Natural killer cell treated with Interleukin-12 subunit alpha and Interleukin-12 subunit beta and Interleukin-15 and Interleukin-18, amount 100 ng/mL, for 72 hours (primary cell): ENCODE measurements at places on chromosomes 6 and 20.

DNA sequence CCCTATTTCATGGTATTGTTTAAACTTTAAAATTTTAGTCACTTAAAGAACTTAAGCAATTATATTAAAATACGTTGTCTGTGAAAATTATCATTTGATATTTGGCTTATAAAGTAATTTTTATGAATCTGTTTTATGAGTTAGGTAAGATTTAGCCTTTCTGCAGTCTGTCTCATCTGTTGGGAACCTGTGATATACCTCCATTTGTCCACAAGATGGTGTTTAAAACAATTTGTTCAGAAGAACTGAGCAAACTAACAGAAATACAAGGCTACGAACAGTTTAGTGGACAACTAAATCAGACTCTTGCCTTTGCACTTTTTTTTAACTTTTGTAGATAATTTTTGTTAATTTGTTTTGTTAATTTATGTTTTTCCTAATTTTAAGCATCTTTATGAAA, 92.4 kb downstream of the COL9A1 start:
- DNase-seq = no peak

GRCh38 chr6:26568601-26569432, 27.9 kb upstream of the ABT1 start:
- DNase-seq = peak; percentile 93

- no peak for DNase-seq
These were observed 6.8 kb upstream of the FASTKD5 start for GRCh38 chr20:3166338-3166912.

GRCh38 chr6:25392372-25392771, 113.2 kb downstream of the CARMIL1 start:
- no peak for DNase-seq

DNA sequence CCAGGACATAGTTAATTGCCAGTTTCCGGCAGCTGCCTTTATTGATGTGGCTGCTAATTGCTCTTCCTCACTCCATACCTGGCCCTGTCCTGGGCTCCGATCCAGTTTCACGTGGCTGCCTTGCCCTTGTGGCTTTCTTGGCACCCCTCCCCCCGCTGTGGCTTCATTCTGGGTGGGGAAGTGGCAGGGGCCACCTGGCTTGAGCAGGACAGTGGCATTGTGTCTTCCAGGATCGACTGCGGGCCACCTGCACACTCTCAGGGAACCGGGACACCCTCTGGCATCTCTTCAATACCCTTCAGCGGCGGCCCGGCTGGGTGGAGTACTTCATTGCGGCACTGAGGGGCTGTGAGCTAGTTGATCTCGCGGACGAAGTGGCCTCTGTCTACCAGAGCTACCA, 10.8 kb downstream of the MAVS start:
- no peak for DNase-seq

GRCh38 chr6:2215342-2215741, 30.1 kb downstream of the GMDS start:
- no peak for DNase-seq

DNA sequence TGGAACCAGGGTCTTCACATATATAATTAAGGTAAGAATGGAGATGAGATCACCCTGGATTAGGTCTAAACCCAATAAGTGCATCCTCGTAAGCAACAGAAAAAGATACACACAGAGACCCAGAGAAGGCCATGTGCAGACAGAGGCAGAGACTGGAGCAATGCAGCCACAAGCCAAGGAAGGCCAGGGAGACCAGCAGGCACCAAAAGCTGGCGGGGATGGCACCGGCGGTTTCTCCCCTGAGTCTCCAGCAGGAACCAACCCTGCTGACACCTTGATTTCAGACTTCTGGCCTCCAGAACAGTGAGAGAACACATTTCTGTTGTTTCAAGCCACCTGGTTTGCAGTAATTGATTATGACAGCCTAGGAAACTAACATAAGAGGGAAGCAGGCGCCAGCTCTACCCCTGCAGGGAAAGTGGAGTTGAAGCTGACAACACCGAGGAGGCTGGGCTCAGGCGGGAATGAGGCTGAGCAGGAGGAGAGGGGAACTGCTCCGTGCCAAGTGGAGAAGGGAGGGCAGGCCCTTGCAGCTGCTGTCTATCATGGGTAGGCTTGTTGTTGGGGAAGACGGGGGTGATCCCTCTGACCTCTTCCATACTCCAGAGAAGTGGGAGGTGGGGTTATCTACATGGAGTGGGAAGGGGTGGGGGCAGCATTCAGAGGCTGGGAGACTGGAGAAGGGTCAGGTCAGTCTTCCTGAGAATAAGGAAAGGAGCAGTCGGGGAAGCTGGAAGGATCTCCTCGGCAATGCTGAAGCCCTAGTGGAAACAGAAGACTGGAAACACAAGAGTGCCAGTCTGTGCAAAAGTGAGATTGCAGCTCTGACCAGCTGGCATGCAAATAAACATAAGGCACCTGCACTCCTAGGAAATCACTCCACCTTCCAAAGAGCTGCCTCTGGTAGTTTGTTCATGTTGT, 72.7 kb downstream of the NFATC2 start:
- no peak for DNase-seq

DNA sequence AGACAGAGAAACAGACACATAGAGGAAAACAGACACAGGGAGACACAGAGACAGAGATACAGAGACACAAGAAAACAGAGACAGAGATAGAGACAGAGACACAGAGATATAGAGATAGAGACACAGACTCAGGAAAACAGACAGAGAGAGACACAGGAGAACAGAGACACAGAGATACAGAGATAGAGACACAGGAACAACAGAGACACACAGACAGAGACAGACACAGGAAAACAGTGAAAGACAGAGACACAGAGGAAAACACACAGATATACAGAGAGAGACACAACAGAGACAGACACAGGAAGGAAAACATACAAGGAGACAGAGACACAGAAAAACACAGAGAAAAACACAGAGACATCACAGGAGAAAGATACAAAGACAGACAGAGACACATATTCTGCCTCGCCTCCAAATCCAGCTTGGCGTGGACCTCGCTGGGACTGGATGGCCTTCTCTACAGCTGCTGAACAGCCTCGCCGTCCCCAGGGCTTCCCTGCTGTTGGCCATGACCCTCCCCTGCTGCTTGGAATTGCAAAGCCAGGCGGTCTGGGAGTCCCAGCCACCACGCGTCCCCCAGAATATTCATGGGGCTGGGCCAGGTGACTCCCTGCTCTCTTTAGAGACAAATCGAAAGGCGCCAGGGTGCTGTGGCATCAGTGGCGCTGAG, 36.8 kb downstream of the NTSR1 start:
- no peak for DNase-seq

- DNase-seq = no peak
These were observed 275.6 kb downstream of the BTBD9 start for GRCh38 chr6:38364127-38364526.

DNA sequence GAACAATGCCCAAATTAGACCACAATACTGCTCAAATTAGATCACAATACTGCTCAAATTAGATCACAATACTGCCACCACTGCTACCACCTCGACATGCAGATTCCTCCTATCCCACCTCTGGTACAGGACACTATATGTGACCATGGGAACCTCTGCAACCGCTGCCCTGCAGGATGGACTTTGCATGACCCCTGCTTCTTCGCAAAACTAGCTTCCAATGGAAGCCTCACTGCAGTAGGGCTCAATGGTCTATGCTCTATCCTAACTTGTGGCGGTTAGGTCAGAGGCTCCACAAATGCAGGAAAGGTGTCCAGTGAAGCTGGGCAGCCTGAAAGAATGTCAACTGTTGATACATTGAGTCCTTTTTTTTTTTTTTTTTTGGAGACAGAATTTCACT, 7.8 kb upstream of the TXNDC5 start:
- no peak for DNase-seq

- DNase-seq = no peak
These were observed 145.0 kb downstream of the PHACTR3 start for GRCh38 chr20:59749301-59749700.

GRCh38 chr6:125191916-125192609, 38.5 kb downstream of the TPD52L1 start:
- peak; percentile 73 for DNase-seq

GRCh38 chr6:139722530-139722929, 348.1 kb upstream of the CITED2 start:
- DNase-seq = no peak

DNA sequence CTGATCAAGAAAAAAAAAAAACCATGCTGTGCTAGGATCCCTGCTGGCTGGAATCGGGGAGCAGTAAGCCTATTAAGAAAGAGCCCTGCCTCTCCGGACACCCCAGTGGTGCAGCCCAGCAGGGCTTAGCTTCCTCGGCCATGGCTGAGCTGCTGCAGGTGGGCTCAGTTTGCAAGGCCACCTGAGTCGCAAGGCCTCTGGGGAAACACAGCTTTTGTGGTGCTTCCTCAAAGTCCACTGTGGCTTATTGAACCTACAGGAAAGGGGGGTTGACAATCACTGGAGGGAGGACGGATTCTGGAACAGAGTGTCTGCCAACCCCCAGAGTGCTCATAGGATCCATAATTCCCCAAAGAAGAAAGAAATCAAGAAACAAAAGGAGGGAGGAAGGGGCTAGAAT, 240.8 kb downstream of the SMOC2 start:
- DNase-seq = no peak

DNA sequence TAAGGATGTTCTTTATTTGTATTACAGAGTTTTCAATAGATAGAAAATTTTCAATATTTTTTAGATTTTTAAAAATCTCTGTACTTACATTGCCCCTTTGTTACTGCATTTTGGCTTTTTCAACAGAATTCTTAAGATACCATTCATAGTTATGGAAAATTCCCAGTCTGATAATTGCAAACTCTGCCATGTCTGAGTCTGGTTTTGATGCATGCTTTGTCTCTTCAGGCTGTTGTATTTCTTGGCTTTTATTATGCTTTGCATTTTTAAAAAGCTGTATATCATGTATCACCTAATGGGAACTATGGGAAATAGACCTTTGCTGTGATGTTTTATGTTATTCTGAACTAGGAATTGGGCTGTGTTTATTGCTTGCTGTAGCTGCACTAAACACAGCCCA, 898.9 kb upstream of the ADGRB3 start:
- no peak for DNase-seq

DNA sequence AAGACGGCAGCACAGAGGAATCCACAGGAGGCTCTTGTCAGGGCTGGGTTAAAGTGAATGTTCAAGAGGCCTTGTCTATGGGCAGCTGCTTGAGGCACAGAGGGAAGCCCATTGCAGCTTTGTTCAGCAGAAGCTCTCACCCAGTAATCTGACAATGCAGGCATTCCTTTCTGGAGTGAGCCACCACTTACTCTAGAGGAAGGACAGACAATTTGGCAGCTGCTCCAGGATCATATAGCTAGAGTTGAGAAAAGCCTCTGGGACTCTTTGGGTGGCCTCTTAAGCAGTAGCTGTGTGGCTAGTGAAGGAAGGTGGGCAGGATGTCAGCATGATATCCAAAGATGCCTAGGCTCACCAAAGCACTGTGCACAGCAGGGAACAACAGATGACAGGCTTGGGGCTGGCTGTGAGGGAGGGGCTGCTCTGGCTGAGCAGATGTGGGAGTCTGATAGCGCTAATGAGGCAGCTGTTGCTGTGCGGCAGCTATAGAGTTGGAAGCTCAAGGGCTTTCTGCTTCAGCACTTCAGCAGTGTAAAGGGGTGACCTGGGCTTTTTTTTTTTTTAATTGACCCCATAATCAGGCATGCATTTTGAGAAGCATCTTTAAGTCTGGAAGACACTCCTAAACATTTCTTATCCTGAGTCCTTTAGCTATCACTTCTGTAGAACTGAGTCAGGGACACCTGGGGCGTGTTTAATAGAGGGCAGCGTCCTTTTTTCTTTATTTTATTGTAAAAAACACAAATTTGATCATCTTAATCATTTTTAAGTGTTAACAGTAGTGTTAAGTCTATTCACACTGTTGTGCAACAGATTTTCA, 27.2 kb downstream of the CMTR1 start:
- DNase-seq = no peak

DNA sequence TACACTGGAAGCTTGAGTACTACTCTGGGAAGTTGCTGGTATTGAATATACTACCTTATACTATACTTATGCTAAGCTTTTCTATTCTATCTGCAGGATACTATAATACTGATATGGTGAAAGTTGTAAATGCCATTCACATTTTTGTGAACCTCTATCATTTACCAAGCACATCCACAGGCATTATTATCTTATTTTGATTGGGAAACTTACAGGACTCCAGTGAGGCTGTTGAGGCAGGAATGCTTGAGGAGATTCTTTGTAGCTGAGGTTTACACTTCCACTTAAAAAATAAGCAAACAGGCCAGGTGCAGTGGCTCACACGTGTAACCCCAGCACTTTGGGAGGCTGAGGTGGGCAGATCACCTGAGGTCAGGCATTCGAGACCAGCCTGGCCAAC, 442.9 kb downstream of the QKI start:
- no peak for DNase-seq

GRCh38 chr6:106048336-106048735, 37.8 kb upstream of the PRDM1 start:
- no peak for DNase-seq

DNA sequence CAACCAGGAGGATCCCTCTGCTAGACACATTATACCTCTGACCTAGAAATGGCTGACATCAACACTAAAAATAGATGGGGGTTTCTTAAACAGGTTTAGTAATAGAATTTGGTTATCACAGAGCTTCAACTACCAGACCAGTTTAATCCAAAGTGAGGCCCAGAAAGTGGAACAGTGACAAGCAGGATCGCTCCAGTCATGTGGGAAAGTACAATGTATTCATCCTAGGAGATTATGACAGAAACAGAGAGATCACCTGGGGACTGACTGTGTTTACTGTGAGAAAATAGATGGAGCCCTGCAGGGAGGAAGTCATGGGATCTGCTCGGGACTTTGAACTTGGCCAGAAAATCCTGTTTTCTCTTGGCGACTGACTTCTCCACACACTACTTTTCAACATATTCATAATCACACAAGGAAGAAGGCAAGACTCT, 238.7 kb upstream of the SOX4 start:
- no peak for DNase-seq

GRCh38 chr20:53735536-53736050, 142.0 kb upstream of the ZNF217 start:
- DNase-seq = no peak

DNA sequence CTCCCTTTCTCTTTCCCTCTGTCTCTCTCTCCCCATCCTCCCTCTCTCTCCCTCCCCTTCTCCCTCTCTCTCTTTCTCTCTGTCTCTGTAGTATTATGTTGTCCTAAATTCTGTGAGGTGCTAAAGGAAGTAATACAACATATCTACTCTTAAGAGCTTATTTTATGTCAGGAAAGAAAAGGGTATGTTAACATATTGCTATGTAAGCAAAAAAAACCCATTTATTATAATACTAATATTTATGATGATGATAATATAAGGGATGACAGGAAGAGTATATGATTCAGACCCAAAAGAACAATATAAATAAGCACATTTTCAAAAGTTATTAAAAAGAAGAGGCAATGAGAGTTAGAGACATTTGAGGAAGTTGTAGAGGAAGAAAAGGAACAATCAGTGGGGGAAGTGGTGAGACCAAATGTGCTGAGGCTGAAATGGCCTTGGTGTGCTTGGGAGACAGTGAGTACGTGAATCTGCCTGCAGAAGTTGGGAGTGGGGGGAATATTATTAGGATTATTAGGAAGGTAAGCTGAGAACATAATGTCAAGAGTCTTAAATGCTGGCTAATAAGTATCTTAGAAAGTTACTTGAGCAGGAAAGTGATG, 303.6 kb upstream of the FERMT1 start:
- no peak for DNase-seq

GRCh38 chr20:13397300-13397724, 176.2 kb downstream of the ISM1 start:
- no peak for DNase-seq
